Cerebellar nuclear complex (tissue), 1 donor: ENCODE measurements at places on chromosomes 7 and 10.

DNA sequence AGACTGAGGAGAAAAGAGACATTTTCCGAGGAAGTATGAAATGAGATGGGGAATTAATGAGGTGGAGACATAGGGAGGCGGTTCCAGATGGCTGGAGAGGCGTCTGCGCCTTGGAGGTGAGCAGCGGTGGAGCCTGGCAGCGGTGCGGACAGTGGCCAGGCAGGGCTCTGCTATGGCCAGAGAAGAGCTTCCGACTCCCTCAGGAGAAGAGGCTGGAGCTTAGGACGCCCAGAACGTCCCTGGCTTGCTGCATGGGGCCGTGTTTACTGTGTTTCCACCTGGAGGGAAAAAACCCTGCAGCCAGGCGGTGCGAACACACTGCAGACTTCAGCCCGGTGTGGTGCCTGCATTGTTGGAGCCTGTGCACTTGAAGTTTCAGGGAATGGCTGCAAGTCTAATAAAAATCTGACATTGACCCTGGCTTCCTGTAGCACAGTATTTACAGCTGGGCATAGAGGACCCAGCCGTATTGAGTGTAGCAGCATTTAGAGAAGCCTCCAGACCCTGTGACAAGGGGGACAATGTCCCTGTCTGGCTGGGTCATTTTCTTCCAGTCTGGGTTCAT is 447.1 kb upstream of the MKI67 start:
- no peak for DNase-seq

DNA sequence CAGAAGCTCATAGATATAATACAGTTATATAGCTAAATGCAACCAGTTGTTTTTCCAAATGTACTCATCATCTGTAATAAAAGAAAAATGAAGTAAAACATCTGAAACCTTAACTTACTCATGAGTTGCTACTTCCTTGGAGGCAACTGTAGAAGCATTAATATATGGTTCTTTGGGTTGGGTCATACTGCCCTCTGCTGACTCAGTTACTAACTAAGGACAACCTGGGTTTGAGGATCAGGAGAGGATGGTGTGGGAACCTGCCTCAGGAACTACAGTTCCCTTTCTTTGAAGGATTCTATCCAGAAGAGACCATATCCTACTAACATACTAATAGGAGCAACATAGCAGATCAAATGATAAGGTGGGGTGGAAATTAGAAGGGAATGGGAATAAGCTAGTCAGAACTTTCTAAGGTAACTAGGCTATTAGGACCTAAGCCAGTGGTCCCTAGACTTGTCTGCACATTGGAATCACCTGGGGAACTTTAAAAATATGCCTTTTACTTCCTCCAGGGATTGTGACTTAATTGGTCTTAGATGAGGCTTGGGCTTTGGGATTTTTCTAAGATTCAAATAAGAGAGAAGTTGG is 20.7 kb downstream of the COX15 start:
- DNase-seq = no peak

GRCh38 chr10:103278862-103279298 is 1.9 kb downstream of the INA start:
- DNase-seq = no peak

DNA sequence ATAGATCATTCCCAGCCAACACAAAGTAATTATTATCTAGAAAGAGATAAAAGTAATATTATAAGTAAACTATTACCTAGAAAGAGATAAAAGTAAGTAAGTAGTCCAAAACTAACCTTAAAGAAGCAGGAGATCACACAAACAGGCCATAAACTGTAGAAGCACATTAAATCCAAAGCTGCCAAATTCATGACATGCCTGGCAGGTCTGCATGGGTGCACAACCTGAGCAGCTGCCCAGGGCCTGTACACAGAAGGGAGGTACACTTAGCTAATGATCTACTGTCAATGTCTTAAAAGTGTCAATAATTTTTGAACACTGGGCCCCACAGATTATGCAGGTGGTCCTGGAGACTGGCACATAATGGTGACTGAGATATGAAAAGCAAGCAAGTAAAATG is 196.5 kb downstream of the GRM8 start:
- DNase-seq = no peak

GRCh38 chr10:30691639-30692015 is 62.1 kb upstream of the LYZL2 start:
- no peak for DNase-seq

- no peak for DNase-seq
These were observed 72.6 kb upstream of the TOMM7 start for GRCh38 chr7:22895140-22895827.

DNA sequence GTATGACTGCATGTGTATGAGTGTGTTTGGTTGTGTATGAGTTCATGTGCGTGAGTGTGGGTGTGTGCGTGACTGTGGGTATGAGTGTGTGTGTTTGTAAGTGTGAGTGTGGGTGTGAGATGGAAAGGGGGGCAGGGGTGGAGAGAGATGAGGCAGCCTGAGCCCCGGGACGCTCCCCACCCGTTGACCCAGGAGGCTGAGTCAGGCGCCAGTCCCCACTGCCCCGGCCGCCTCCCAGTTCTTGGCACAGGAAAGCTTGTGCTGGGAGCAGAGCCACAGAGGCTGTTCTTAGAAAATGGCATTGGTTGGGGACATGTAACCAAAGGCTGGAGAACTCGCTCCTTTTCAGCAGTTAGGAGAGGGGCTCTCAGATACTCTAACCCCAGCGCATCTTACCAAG is 27.8 kb upstream of the NUB1 start:
- DNase-seq = no peak

- no peak for DNase-seq
These were observed 27.6 kb downstream of the TMEM248 start for GRCh38 chr7:66948480-66949109.

DNA sequence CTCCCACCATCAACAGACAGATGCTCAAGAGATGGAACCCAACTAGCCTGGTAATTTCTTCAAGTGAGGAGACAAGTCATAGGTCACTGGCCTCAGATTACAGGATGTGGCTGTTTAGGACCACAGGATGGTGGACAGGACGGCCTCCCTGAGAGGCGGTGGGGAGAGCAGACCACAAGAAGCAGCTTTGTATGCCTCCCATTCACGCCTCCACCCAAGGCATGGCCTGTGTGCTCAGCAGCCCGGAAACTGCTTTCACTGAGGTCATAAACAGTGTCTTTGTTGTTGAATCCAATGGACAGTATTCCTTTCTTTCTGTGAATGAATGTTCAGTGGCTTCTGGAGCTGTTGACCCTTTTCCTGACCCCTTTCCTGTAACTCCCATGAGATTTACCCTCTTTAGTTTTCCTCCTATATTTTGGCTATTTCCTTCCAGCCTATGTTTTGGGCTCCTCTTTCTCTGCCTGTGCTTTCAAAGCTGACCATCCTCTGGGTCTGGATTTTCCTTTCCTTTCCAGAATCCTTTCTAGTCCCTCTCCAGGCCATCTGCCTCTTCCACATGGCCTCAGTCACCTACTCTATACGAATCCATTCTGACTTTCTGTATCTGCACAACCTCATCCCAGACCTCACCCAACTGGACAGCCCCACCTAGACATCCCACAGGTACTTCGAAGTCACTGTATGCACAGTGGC is 32.4 kb upstream of the INPP5F start:
- DNase-seq = no peak

DNA sequence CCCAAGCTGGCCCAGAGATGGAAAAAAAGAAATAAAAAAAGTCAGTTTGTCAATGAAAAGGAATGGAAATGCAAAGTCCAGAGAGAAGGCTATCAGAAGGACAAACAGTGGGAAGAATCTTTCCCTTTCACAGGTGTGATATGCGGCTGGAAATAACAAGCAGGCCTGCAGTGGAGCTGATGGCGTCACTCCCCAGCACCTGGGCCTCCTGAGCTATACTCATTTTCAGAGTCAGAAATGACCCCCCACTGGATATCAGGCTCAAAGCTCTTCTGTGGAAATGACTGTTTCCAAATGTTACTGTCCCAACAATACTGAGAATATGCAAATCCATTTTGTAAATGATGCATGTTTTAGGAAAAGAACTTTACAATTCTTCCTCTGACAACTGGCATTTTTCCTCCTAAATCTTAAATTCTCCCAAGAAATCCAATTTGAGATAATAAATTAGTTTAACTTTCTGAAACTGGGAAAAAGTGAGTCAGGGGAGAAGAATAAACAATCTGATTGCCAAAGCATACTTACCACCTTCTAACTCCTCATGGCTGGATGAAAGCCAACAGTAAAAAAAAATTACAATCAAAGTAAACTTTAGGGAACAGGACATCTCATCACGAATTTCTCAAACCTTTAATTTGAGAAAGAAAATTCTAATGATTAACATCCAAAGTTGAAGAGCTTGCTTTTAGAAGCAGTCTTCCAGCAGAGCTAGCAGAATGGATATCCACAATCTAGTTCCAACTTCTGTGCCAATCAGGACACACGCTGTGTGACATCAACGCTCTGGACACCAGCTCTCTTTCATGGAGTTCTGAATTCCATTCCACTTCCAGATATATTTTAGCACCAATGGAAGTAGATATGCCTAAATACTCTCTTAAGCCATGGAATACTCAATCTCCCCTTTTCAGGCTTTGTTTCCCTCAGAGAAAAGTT is 5.3 kb upstream of the CUZD1 start:
- DNase-seq = no peak

DNA sequence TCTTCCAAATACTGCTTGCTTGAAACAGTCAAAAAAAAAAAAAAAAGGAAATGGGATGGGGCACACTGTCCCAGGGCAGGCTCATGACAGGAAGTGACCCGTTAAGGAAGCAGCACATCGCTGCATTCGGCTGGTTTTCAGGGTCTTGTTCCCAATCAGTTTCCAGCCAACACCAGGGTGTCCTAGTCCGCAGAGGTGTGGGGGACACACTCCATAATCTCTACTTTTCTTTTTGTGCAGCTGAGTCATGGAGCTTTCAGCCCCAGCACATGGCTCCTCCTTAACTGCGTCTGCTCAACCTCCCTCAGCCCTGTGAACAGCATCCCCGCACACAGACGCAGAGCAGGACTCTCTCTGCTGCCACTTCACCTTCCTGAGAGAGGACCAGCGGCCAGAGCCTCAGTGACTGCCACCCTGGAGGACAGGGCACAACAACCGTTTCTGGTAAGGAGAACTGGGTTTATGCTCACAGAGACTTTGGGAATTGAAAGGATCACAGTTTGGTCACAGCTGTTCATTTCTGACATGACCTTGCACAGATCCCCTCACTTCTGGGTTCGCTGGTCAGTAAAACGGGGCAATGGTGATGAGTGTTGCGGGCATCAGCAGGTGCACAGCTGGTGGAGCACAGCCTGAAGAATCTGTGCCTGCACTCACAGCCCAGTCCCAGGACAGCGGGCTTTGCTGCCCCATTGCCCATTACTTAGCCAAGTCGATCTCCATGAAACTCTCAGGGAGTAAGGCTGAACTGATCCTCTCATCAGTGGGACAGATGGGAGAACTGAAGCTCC is at the start of gene GIMAP5:
Gene GIMAP5, plus strand, starts transcription at position 154 of the 791 bp plus-strand sequence. CDS start 3,467 bp downstream, outside the sequence.
- DNase-seq = no peak
